ENCODE measurements at places on chromosomes 5 and 9. TPM values are rescaled to one million over a fixed set of nuclear protein-coding genes. Genes with fewer than 3 reads are reported as not detected.

DNA sequence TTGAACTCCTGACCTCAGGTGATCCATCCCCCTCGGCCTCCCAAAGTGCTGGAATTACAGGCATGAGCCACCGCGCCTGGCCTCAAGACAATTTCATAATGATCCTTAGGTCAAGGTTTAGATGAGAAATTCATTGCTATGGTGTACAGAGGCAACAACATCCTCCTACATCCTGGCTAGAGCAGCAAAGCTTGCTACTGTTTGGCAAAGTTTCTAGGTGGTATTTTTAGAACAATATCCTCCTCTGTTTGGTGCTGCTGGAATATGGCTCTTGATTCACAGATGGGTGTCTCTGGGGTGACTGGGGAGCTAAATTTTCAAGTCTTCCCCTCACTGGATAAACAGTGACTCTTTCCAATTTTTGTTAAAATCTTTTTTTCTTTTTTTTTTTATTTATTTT lies 30.6 kb downstream of the CRHBP start:
- DNase-seq = no peak

GRCh38 chr5:173719731-173720082 lies 103.3 kb upstream of the BOD1 start:
- DNase-seq = peak; percentile 69

GRCh38 chr5:143101121-143101520 lies 302.4 kb downstream of the NR3C1 start:
- DNase-seq = no peak

DNA sequence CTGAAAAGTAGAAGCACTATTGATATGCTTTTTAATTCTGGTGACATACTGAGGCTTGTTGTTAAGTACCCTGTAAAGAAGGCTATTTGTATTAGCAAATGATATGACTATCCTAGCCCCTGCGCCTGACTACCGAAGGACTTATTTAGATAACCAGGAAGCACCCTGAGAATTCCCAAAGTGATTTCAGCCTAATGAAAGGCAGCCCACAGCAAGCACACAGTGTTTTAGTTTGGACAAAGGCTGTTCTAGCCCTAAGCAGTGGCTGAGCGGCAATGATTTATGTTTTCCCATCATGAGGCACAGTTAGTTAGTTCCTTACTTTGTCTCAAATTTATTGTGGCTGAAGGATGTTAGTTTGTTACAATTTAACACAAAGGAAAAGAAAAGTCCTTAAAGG lies 235.3 kb downstream of the KCTD16 start:
- DNase-seq = no peak

DNA sequence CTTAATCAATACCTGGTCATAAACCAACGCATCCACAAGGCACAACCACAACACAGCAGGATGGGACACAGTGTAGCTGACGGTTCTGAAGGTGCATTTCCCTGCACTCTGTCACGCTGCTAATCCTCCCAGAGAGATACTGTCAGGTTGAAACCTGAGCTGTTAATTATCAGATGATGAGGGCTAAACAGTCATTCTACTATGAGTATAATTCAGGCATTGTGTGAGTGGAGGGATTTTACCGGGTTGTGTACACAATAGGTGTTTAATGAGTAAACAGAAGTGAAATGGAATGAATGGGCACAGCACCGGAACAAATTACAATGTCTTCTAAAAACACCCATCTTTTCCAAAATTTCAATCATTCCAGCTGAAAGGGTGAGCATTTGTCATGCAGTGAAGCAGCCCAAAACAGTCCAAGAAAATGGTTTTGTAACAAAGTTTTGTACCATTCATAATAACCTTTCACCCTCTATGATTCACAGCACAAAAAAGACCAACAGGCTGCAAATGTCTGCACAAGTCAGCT lies 71.5 kb downstream of the ABCA1 start:
- peak; percentile 47 for DNase-seq

DNA sequence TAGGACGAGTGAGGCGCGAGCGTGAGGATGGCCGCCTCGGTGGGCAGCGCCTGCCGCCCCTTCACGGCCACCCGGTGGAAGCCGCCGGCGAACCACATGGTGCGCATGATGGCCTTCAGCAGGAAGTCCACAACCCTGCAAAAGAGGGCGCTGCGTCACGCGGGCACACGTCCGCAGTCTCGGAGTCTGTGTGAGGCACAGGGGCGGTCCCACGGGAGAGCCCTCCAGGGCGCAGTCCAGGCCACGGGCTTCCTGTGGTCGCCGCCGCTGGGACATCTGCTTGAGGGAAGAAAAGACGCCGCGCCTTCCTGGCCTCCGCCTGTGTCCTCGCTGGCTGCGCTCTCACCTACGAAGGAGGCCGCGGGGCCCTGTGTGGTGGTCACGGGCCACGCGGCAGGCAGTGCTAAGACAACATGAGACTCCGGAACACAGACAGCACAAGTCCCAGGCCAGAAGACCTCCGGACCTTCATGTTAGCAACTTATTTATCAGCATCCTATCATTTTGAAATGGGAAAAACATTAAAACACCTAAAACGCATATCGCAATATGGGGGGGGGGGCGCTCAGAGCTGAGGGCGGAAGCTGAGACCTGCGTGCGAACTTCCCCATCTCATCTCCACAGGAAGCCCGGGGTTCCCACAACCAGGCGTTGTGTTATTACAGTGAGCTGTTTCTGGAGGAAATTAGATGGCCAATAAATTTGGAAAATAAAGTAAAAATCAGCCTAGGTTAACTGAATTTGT lies 28.8 kb downstream of the LPCAT1 start:
- DNase-seq = no peak

DNA sequence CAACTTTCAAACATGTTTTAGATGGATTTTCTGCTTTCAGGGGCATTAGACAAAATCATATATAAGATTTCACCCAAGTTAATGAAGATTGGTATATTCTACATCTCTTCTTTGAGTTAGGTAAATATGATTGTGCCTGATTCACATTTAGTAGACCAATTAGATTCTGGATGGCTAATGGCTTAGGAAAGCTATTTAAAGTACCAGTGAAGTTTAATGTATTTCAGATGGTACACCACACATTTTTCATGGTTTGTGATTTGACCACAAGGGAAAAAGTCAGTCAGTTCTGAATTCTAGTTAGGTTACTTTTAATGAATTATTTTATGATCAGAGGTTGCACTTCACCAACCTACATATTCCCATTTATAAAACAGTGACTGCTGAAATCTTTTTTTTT lies 409.7 kb downstream of the ADGRV1 start:
- DNase-seq = peak; percentile 32

DNA sequence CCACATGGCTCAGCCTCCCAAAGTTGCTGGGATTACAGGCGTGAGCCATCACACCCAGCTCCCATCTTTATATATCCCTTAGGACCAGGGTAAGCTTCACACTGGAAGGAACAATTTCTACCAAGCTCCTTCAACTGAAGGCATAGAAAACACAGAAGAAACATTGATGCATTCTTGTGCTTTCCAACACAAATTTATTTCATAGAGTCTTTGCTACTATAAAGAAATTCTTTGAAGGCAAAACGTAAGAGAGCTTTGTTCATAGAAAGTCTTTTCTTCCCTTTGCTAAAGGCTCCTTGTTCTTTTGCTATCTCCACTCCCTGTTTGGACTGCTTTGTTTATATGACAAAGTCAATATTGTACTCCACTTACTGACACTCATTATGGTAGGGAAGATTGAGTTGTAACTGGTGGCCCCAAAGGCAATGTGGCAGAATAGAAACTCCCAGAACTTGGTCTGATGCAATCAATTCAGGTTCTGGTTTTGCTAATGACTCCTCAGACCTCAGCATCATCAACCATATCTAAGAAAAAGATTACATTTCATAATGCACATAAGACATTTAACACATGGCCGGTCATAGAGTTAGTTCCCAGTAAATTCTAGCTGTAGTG lies 97.4 kb upstream of the CLINT1 start:
- DNase-seq = no peak

- DNase-seq = peak; percentile 10
Observed at GRCh38 chr5:144332265-144332664, 161.6 kb downstream of the KCTD16 start.

- DNase-seq = peak; percentile 21
Observed at GRCh38 chr5:68114378-68115040, 101.0 kb upstream of the PIK3R1 start.

DNA sequence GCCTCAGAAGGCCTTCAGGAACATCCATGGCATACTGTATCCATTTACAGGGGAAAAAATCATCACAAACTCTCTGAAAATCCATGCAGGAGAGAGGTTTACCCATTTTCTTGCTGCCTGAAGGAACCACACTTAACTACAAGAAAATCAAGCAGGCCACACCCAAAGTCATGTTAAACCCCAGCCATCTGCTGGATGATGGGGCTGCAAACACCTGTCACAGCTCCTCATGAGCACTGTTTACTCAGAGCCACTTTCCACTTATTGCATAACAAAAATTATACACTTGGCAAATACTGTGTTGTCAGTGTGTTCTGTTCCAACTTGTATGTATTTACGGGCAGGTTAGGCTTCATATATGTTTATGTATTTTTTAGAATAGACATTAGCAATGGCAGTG lies 35.8 kb downstream of the PPIC start:
- DNase-seq = no peak

- no peak for DNase-seq
Observed at GRCh38 chr9:125444166-125444565, 182.5 kb downstream of the GAPVD1 start.

Gene LNPEP
- 72.9 TPM for total RNA-seq

Gene ZNF462
- total RNA-seq = 36.1 TPM

Gene MARVELD2
- 26.6 TPM for total RNA-seq

Gene C5orf34
- total RNA-seq = 1.7 TPM

Gene C8G
- 0.10 TPM for total RNA-seq

Gene PGM5
- total RNA-seq = 0.55 TPM

Gene MOB3B
- total RNA-seq = 1.4 TPM

Gene EMB
- total RNA-seq = 0.25 TPM

Gene TSLP
- total RNA-seq = 0.25 TPM

Gene SPATA31C1
- total RNA-seq = not detected

Gene TAS2R1
- total RNA-seq = not detected

Data from renal cortical epithelial cell (primary cell).